Activated CD4-positive, alpha-beta memory T cell treated with anti-CD3 and anti-CD28 coated beads for 36 hours (primary cell): ENCODE measurements at places on chromosomes 6 and 20. TPM values are rescaled to one million over a fixed set of nuclear protein-coding genes. Genes with fewer than 3 reads are reported as not detected.

EEF1A2 gene
- 1.7 TPM for total RNA-seq

SLC17A1 gene
- not detected for total RNA-seq

DNA sequence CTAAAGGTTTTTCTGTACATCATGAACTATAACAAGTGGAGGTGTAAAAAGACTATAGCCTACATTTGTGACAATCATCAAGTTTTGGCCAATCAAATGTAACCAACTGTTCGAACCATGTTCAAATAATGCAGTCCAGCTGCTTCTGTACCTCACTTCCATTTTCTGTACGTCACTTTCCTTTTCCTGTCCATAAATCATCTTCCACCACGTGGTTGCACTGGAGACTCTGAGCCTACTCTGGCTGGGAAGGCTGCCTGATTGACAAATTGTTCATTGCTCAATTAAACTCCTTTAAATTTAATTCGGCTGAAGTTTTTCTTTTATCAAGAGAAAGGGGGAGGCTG is 270.4 kb upstream of the JARID2 start:
- no peak for DNase-seq

- no peak for DNase-seq
These were observed 95.5 kb downstream of the SNAP91 start for GRCh38 chr6:83613378-83613777.

- DNase-seq: peak; percentile 80
These were observed 637 bp downstream of the MYLK4 start for GRCh38 chr6:2749969-2750600.

- no peak for DNase-seq
These were observed 25.7 kb downstream of the WFDC3 start for GRCh38 chr20:45765980-45766379.
